ENCODE measurements at places on chromosomes 13 and 19.

GRCh38 chr19:2119921-2120785 lies 23.4 kb downstream of the IZUMO4 start:
- DNase-seq: no peak

DNA sequence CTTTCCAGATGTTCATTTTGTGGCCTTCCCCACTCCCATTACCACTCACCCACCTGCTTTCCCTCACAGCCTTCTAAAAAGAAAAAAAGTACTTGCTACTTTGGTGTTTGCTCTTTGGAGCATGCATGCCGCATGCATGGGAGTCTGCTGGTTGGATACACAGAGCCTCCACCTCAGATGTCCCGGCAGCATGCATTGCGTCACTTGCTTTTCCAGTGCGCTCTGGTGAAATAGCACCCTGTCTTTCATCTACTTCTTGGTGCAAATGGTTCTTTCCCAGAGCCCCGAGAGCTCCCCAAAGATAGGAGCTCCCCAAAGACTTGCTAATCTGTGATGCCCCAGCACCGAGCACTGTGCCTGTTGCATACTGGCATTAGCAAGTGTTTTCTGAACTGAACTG lies 333.2 kb upstream of the ZNF507 start:
- no peak for DNase-seq

- DNase-seq: no peak
Observed at GRCh38 chr13:41596190-41596589, 138.8 kb downstream of the RGCC start.

GRCh38 chr19:4980838-4981680 lies 12.1 kb downstream of the KDM4B start:
- no peak for DNase-seq

- no peak for DNase-seq
Observed at GRCh38 chr19:5806905-5807304, 2.0 kb downstream of the NRTN start.

DNA sequence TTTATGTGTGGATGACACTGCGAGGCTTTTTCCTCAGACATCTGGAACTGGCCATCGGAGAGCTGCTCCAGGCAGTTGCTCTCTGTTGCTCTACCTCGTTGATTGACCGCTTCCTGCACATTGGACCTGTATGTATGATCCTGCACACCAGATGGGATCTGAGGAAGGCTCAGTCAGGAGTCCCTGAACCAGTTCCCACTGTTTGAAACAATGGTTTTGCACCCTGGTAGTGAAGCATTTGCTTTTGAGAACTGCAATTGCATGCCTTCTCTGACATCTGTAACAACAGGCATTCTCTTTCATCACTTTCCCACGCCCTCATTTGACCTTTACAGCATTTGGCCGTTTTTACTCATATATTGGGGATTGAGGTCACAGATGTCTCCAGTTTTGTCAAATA lies 61.1 kb upstream of the NPAS1 start:
- DNase-seq: no peak

- DNase-seq: no peak
Observed at GRCh38 chr19:23507446-23507845, 112.2 kb upstream of the ZNF91 start.

DNA sequence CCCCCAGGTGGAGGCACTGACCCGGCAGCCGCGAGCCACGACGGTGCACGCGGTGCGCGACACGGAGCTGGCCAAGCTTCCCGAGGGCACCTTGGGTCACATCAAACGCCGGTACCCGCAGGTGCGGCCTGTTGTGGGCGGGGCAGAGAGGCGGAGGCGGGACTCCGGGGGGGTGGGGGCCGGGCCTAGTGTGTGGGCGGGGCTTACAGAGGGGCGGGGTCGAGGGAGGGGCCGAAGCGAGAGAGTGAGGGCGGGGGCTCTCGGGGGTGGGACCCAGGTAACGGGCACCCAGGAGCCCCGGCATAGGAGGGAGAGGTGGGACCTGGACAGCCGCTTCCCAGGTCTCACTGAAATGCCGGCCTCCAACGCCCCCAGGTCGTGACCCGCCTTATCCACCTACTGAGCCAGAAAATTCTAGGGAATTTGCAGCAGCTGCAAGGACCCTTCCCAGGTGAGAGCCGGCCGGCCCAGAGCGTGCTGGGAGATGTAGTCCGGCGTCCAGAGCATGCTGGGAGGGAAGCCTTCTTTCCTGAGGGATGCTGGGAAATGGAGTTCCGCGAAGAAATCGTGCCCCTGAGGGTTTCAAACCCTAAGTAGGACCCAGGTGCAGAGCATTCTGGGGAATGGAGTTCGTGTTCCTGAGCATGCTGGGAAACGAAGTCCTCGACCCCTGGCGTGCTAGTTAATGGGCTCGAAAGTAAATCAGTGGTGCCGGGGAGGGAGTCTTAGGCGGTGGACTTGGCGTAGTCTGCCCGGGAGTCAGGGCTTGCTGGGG lies 15.7 kb downstream of the PNPLA6 start:
- DNase-seq: peak; percentile 83

GRCh38 chr13:23966691-23967615 lies 69.7 kb upstream of the C1QTNF9B start:
- DNase-seq: no peak

- DNase-seq: no peak
Observed at GRCh38 chr13:34085204-34085603, 267.3 kb downstream of the RFC3 start.

DNA sequence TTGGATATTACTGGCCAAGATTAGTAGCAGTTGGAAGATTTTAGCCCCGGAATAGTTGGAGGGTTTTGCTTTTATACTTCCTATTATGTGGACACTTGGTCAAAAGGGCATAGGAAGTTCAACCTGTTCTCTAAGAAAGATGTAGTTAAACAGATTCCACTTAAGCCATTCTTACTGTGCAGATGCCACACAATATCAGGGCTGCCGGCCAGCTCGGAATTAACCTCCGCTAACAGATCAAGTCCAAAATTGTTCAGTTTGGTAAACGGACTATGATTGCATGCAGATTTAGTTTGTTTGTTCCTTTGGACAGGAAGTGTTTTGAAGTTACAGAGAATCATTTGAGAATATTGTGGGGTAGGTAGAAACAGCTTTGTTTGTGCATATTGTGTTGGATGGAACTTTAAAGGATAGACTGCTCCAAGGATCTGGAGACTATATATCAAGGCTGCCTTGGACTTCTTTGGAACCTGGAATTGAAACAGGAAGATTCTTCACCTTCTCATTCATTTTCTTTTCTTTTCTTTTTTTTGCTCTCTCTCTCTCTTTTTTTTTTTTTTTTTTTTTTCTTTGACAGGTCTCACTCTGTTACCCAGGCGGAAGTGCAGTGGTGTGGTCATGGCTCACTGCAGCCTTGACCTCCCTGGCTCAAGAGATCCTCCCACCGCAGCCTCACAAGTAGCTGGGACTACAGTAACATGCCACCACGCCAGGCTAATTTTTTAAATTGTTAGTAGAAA lies 5.0 kb upstream of the SPRY2 start:
- no peak for DNase-seq

- no peak for DNase-seq
Observed at GRCh38 chr13:41825691-41826090, 135.2 kb downstream of the VWA8 start.

- DNase-seq: peak; percentile 65
Observed at GRCh38 chr19:58563034-58563573, 4.7 kb upstream of the UBE2M start.

DNA sequence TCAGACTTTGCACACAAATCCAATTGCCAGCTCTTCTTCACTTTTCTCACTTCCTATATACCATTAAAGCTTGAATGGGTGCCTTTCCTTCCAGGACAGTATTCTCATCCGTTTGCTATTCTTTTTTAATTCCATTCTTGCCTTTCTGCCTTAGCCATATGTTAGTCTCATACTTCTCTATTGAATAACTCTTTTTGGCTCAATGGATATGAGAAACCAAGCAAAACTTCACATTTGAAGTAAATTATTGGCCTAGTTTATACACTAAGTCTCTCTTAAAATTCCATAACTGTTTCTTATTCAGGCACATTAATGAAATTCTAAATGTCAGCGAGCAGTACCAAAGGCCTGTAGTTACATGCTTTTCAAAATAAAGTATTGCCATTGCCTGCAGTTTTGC lies 129.6 kb upstream of the FRY start:
- no peak for DNase-seq

- DNase-seq: peak; percentile 33
Observed at GRCh38 chr13:45511310-45512097, 46.8 kb downstream of the COG3 start.

DNA sequence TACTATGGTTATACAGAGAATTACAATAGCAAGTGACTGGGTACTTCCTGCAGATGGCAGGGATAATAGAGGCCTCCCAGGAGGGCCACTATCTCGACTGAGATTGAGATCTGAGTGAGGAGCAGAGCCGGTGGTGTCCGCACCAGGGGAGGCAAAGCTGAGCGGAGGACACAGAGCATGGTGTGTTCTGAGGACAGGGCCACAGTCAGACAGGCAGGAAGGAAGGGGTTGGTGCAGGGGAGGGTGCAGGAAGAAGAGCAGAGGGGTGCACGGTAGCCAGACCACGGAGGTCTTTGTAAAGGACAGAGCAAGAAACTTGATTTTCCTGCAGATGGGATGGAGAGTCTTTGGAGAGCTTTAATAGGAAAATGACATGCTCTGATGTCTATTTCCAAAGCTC lies 152.4 kb downstream of the SHISA2 start:
- no peak for DNase-seq

- no peak for DNase-seq
Observed at GRCh38 chr19:47487551-47488515, 3.8 kb upstream of the KPTN start.

- no peak for DNase-seq
Observed at GRCh38 chr13:45847554-45848224, 3.9 kb downstream of the SIAH3 start.

- DNase-seq: no peak
Observed at GRCh38 chr19:30910485-30911240, 438.6 kb downstream of the TSHZ3 start.

GRCh38 chr19:40466985-40467734 lies at the start of gene SPTBN4:
TSS of gene SPTBN4 (plus strand) at chr19:40467001. CDS start at chr19:40472622, 5,621 bp downstream.
- no peak for DNase-seq

DNA sequence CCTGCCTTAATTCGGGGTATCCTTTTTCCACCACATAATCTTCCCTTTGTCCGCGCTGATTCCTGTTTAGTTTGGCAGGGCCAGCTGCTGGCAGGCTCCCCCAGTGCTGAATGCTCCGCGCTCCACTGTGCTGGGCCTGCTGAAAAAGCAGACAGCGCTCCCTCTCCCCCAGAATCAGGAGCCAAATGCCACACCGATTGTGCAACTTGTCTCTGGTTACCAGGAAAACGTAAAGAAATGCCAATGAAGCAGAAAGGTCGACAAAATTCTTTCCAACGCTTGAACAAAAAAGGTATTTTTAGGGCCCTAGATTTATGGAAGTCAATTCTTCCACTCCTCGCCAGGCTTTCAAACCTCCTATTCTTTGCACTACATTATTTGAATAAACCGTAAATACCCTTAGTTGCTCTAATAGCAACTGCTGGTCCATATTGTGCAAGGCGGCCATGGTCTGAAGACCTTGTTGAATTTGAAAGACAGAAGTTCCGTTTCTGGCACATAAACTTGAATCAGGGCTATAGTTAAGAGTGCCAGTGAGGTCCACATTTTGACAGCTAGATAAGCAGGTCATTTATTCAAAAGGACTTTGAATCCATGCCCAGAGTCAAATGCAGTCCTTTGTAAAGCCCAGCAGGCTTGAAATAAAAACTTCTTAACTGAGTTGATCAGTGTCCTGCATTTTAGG lies 206.7 kb upstream of the RFC3 start:
- DNase-seq: no peak

DNA sequence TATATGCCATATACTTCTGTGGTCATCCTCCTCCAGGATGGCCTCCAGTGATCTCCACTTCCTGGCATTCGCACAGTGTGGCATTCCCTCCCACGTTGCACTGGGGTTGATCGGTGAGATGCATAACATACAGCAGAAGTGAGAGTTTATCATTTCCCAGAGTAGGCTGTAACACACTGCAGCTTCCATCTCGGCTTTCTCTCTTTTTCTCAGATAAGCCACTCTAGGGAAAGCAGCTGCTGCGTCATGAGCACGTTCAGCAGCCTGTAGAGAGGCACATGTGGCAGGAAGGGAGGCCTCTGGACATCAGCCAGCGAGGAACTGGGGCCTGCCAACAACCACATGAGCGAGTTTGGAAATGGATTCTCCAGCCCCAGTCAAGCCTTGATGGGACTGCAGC lies 807.1 kb downstream of the DIAPH3 start:
- no peak for DNase-seq

DNA sequence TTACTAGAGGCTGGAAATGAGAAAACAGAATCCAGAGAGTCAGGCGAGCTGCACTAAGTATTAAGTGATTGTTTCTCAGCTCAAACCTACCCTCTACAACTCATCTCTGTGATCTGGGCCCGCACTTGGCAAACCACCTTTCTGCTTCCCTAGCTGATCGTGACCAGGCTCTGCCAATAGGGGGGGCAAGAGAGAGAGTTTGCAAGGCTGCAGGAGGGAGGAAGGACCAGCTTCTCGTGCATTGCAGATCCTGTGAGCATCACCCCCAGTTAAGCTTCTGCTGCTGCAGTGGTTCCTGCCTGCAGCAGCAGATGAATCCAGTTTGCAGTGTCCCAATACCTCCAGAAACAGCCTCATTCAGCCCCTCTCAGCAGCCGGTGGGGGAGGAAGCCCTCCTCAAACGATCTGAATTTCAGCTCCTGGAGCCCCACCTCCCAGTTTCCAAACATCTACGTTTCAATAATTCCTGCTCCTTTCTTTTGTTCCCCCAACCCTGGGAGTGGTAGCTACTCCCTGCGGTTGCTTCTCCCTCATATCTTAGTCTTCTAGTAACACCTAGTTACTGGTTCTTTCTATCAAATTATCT lies 20.0 kb downstream of the XRCC1 start:
- peak; percentile 86 for DNase-seq

GRCh38 chr13:26051657-26052311 lies at the start of gene SHISA2:
TSS of gene SHISA2 (minus strand) at chr13:26052016. CDS start at chr13:26050975, 1,041 bp downstream.
- peak; percentile 18 for DNase-seq

- DNase-seq: no peak
Observed at GRCh38 chr19:55176076-55176475, 4.0 kb downstream of the SYT5 start.

DNA sequence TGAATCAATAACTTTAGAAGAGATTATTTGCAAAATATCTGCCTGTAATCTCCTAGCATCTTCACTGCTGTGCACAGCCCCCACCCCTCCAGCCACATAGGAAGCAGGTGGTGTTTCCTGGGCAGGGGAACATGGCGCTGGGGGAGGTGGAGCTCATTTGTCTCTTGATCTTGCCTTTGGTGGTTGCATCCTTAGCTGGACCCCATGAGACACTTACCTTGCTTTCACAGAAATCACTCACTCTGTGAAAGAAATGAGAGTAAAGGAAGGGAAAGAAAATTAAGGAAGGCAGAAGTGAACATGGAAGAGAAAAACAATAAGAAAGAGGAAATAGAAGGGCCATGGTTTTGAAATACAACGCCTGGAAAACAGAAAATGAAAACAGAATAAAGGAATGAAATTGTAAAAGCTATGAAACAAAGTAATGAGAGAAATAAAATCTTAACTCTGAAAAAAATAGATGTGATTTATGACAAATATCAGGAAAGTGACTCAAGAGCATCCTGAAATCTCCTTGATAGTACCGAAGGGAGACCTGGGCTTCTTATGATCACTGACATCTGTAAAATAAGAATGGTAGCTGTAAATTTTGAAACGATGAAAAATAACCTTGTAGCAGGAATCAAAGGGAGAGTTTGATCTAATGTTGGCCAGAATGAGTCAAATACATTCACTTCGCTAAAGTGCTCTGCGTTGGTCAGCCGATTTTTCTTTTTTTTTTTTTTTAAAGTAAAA lies 17.2 kb upstream of the RNASEH2B start:
- no peak for DNase-seq

GRCh38 chr19:5907241-5907640 lies 2.6 kb downstream of the VMAC start:
- DNase-seq: no peak
